ENCODE measurements at places on chromosomes 3 and 15.

GRCh38 chr15:46518381-46518780 lies 883.6 kb downstream of the SQOR start:
- no peak for DNase-seq

GRCh38 chr3:120348065-120348990 lies 826 bp downstream of the LRRC58 start:
- no peak for DNase-seq

- DNase-seq, result no peak
Measured at GRCh38 chr15:40092256-40092978, 16.3 kb downstream of the BMF start.

DNA sequence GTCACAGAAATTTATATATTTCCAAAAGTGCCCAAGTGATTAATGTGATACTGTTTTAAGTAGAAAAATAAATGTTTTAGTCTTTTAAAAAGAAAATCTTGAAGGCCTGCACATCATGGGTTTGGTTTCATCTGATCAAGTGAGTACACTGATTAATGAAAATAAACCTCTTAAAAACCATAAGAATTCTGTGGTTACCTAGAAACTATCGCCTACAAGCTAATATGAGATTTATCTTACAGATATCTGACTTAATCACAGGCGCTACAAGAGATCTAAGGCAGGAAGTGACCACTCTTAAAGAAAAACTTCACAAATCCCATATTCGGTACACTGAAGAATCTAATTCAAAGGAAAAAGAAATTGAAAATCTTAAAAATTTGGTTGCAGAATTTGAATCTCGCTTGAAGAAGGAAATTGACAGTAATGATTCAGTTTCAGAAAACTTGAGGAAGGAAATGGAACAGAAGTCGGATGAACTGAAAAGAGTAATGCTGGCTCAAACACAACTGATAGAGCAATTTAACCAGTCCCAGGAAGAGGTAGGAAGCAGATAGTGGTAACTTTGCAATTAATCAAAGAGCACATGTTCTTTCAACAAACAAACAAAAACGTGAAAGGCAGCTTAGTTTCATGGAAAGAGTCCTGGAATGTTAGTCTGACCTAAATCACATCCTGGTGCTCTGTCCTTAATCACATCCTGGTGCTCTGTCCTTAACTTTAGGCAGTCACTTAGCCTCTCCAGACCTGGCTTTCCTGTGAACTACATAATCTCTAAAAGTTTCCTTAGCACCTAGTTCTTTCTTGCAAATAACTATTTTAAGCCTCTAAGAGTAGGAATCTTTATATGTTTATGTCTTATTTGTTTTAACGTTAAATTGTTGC lies 131.8 kb downstream of the CCNL1 start:
- no peak for DNase-seq

- no peak for DNase-seq
Measured at GRCh38 chr3:51670053-51670822, 814 bp upstream of the TEX264 start.

Data from posterior cingulate gyrus (tissue), 11 donors.